ENCODE measurements at places on chromosomes 1 and 21.

- DNase-seq, result no peak
Observed at GRCh38 chr21:32270748-32271147, 8.1 kb downstream of the MIS18A start.

DNA sequence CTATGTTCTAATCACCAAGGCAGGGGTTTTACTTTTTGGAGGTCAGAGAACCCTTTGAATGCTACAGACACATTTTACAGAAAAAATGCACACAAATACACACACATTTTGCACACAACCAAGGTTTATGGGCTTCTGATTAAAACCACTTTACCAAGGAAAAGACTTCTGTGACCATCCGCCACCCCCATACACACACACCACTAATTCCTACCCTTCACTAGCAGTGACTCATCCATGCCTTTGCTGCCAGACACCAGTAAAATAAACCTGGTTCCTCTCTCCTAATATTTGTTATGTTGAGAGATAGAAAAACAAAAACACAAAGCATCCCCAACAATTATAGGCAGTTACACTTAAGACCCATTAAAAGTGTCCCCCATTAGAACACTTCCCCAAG, 12.9 kb downstream of the PIGM start:
- no peak for DNase-seq

- DNase-seq, result peak; percentile 72
Observed at GRCh38 chr1:66315671-66316070, 218.3 kb upstream of the SGIP1 start.

DNA sequence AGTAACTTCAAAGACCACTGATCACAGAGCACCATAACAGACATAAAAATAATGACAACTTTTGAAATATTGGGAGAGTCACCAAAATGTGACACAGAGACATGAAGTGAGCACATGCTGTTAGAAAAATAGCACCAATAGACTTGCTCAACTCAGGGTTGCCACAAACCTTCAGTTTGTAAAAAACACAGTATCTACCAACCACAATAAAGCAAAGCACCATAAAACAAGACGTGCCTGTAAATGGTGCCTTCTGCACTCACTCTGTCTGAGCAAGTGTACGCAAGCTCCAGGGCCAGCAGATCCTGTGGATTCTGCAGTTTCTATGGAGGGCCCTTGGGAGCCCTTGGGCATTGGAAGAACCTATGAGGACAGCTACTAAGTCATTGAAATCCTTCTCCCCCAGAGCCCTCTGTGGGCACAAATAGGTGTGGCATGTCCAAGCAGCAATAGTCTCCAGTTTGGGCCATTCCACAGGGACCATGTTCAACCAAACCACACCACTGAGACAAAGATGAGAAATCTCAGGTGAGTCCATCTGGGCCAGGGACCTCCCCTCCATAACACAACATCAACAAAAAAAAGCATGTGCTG, 116.9 kb upstream of the RAB4A start:
- DNase-seq, result peak; percentile 32

DNA sequence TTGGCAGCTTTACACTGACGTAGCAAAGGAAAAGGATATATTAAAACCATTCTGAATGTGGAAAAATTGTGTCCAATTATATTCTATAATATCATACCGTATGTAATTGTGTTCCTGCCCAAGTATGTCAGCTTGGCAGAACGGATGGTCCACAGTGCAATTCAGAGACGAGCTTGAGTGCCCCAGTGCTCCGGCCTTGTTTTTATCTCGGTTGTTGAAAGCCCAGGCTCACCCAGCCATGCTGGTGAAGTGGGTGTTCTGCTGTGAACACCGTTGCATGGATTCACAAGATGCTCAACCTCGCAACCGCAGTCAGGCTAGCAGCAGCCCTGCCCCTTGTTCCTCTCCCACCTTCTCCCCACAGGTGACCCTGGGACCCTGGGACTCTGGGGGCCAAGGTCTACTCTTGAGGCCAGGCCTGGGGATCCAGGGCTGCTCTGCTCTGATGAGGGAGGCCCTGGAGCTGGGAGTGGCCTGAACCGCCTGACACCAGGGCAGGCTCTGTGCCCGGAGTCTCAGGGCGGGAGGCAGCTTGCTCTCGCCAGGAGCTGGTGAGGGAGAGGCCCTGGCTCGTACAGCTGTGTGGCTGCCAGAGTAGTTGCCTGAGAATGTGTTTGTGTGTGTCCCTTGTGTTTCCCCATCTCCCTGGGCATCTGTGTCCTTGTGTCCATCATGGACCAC, 11.2 kb downstream of the PTPRF start:
- no peak for DNase-seq

- DNase-seq, result no peak
Observed at GRCh38 chr1:180424848-180425457, 77.4 kb downstream of the ACBD6 start.

DNA sequence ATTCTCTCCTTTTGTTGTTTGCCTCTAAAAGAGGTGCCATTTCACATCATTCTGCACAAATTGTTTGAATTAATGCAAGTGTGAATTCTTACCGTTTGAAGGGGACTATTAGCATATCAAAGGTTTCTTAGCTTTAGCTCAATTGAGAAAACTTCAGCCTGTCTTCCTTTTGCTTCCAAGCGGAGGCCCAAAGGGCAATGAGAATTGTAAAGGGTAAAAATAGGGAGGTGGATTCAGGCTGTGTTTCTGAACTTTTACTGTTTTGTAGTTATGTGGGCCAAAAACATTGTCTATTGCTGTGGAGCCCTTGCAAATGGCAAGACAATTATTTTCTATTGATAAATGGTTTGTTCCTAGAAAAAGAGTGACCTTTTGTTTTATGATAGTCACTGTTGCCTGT, 3.6 kb downstream of the ADGRL2 start:
- no peak for DNase-seq

DNA sequence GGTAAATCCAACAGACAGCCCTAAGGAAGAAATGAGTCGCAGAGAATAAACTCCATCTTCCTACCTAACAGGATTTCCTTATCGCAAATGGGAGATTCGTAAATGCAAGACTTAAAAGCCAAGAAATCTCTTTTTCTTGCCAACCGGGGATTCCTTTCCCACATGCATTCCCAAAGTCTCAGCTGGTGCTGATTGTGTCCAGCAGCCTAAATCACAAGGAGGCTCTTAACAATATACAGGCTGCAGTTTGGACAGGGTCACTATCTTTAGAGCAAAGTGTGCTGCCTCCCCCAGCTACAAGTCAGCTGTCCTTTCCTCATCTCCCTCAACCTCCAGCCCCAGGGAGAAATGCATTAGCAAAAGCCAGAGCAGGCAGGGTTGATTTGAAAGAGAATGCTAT, 189.8 kb upstream of the PLXNA2 start:
- no peak for DNase-seq

GRCh38 chr21:35854281-35854680, 206.0 kb downstream of the SETD4 start:
- DNase-seq, result no peak

DNA sequence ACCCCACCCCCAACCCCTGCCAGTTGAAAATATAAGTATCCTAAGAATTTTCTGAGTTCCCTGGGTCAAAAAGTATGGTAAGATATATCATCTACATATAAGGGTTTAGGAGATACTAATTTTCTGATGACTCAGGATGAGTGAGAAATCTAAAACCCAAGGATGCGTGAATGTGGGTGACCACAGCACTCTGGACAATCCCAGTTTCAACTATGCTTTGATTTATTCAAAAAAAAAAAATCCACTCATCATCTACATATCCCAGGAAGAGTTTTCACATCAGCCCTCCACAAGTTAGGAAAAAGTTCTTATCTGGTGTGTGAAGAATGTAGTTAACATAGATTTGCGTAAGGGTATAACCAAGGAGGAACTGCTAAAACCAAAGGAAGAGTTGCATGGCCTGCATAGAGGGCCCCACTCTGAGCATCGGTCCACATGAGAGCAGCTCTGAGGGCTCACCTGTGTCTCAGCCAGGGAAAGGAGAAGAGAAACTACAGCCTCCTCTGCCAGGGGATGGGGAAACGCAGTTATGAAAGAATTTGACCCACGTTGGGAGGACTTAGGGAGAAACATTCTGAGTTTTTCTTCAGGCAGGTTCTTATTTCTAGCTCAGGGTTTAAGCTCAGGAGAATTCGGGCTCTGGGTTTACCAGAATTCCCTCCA, 18.8 kb downstream of the LAMB3 start:
- DNase-seq, result no peak

DNA sequence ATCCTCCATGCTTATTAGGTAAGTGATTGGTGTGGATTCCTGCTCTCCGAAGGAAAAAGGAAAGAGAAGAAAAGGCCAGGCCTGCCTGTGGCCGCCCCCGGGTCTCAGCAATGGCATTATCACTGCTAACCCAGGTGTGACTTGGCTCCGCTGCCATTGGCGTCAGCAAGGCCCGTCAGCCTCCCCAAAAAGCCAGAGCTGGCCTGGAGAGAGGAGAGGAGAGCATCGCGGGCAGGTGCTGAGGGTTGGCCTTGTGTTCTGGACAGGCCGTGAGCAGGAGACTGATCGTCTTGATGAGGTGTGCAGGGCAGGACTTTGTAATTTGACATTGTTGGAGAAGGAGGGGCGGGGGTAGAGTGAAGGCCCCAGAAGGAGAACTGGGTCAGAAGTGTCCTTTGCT, 186.4 kb downstream of the CAMTA1 start:
- no peak for DNase-seq

DNA sequence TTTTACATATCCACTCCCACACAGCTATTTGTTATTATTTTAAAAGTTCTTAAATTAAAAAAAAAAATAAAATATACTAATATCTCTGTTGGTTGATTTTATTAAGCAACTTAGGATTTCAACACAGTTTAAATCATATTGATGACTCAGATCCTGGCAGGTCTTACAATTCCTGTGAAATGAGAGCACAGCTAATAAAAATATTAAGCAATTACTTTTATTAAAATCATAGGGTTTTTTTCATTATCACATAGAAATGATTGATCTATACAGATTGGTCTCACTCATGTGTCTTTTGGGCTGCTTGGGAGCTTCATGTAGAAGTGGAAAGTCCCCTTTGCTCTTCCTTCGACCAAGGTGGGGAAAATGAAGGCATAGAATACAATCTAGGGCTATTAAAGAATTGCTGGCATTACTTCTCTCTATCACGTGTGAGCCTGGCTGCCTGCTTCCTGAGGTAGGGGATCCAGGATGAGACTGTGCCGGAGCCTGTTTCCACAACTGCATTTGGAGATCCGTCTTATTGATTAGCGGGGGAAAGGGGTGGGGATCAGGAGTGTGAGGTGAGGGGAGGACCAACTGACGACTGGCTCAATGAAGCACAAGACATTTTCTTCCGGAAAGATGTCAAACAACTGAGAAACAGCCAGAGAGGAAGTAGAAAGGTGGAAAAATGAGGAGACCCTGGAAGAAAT, 858.0 kb downstream of the USP25 start:
- DNase-seq, result peak; percentile 16

GRCh38 chr1:33815061-33815460, 48.8 kb upstream of the HMGB4 start:
- no peak for DNase-seq

- no peak for DNase-seq
Observed at GRCh38 chr1:24969596-24970398, 39.7 kb upstream of the RUNX3 start.

DNA sequence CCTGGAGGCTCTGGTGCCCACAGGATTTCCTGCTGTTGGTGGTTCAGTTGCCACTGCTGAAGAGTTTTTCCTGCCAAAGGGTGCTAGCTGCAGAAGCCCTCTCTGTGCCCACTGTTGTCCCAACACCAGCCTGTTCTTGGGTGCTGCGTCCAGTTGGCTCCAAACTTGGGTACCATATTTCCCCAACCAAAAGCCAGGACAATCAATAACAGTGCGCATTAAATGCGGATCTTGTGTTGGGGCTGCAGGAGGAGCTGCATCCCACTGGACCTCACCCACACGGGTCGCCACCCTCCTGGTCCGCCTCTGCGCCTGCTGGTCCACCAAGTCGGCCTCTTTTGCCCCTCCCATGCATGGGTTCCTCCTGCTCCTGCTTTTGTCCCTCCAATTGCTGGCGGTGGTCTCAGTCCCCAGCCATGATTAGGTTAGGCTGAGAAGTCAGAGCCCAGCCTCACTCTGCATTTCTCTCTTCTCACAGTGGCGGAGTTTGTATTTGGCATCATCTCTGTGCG, 9.8 kb downstream of the ABCG1 start:
- DNase-seq, result no peak

DNA sequence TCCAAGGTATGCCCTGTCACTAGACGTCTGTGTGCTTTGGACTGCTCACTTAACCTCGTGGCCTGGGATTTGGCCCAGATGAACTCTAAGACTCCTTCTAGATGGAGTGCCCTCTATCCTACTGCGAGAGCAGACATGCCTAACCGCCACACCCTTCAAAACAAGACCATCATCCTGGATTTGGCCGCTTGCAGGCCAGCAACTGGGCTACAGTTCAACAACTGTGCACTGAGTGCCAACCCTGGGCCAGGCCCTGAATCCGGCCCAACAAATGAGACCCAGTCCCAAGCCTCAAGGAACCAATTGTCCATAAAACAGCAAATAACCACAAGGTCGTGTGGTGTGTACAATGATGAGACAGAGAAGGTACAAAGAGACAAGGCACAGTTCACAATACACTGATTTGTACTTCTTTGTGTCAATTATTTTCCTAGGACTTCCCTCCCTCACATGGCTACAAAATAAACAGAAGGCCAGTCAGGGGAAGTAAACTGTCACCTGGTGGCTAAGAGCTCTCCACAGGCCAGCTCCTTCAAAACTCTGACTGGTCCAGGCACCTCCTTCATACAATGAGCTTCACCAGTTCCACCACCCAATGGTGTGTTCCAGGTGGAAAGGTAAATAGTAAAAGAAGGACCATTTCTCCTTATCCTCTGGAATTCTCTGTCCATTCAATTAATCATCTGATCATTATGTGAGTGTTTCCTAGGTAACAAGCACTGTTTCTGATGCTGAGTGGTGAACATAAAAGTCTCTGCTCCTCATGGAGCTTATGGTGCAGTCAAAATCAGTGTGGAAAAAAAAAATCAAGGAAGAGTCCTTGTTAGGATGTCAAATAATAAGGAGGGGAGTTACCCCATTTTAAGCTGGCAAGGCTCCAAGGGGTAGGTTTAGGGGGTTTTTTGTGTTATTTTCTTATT, 60.4 kb downstream of the CAPZB start:
- DNase-seq, result no peak

- no peak for DNase-seq
Observed at GRCh38 chr1:40477678-40478053, 576 bp downstream of the ZFP69 start.

GRCh38 chr1:48592330-48592729, 120.3 kb upstream of the SPATA6 start:
- no peak for DNase-seq

DNA sequence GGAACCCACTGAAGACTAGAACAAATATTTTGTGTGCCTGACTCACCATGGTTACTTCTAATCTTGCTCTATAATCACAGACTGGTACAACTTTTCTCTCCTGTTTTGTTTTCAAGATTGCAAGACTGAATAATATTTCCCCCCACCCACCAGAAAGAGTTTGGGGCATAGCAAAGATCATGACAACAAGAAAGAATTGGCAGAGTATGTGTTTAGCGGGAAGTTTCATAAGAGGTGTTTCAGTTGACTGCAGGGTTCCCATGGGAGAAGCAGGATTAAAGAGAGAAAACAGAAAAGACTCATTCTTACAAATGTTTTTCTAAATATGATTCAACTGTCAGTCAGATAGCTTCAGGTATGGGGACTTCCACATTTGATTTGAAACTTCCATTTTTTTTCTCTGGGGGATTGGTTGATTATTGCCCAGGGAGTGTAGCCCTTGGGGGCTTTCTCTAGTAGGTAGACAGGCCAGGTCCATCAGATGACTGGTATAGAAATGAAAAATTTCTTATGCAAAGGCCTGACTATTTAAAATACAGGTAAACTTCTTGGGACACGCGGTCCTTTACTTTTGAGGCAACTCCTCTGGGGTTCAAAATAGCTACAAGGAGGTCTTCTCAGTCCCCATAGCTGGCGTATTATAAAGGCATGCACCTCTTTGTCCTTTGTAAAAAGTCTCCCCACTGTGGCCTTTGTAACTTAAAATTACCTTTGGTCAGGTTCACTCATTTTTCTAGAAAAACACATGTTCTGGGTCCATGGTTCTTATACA, 13.9 kb downstream of the OR14I1 start:
- DNase-seq, result no peak

Measured in inflammatory macrophage treated with lipopolysaccharide for 4 hours (primary cell).